Dorsolateral prefrontal cortex (tissue), 122 donors: ENCODE measurements at places on chromosomes 11 and 22.

- peak; percentile 40 for DNase-seq
Observed at GRCh38 chr22:29772170-29772641, 5.0 kb downstream of the UQCR10 start.

DNA sequence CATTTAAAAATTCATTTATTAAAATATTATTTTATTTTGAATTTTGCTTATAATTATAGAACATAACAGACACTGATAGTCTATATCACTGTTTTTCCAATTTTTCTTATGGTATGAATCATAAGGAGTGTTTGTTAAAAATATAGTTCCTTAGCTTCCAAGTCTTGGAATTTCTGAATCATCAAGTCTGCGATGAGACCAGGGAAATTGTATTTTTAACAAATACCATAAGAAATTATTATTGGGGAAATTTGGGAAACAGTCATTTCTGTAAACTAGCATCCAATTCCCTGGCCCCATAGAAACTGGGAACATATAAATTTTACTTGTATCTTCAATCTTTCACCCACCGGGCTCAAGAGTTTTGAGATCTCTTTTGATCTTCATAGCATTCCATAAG, 38.0 kb upstream of the PICALM start:
- DNase-seq: no peak

GRCh38 chr11:34206407-34207300, 101.2 kb downstream of the NAT10 start:
- DNase-seq: no peak

GRCh38 chr22:41184679-41185078, 20.4 kb upstream of the L3MBTL2 start:
- no peak for DNase-seq

- DNase-seq: no peak
Observed at GRCh38 chr11:8867931-8868631, 42.9 kb upstream of the AKIP1 start.

- no peak for DNase-seq
Observed at GRCh38 chr11:94131047-94131717, 2.5 kb downstream of the PANX1 start.

GRCh38 chr11:66343176-66343575, 1.7 kb downstream of the BRMS1 start:
- peak; percentile 15 for DNase-seq

DNA sequence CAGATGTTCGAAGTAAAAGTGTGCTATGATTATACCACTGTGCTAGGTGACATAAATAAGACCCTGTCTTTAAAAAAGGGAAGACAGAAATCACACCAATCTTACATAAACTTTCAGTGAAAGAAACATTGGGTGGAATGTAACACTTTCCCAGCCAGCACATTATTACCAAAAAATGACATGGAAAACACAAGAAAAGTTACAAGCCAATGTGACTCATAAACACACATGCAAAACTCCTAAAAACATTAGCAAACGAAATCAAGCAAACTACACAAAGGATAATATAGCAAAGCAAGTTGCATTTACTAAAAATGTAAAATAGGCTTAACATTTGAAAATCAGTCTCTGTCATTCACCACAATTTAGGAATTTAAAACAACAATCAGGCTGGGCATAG, 47.0 kb downstream of the SBF2 start:
- no peak for DNase-seq

DNA sequence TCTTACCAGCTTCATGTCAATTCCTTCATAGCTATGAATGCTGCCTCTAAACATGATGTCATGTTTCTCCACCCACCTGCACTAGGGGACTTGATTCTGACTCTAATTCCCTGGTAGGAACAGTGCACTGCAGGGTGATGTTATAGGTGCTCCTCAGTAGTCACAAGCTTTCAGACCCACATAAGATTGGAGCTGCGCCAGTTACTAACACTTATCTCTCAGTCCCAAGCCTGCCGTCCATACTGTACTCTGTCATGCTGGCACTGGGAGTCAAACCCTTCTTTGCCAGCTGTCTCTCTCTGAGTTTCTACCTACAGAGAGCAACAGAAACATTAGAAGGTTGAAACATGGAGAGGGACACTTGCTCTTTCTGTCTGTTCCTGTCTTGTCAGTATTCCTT, 5.5 kb downstream of the OR56A1 start:
- no peak for DNase-seq

- no peak for DNase-seq
Observed at GRCh38 chr22:41009222-41009948, 58.2 kb downstream of the RBX1 start.

DNA sequence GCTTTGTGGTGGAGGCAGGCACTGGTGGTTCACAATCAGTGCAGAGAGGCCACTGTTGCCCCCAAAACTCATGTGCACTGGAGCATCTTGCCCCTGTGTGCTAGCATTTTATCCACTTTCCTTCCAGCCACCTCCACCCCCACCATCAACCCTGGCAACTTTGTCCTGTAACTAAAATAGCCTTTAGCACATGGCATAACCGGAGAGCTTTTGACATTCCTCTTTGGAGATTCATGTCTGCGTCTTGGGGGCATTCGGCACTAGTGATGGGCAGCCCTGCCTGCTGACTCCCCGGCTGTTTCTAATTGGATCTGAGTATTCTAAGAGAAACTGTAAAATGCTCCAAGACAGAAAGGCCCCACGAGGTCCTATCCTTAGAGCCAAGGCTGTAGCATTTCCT, 15.8 kb downstream of the SHISA8 start:
- DNase-seq: no peak

- no peak for DNase-seq
Observed at GRCh38 chr22:32446321-32446720, 17.9 kb downstream of the BPIFC start.

GRCh38 chr11:82046778-82047177, 686.9 kb downstream of the FAM181B start:
- DNase-seq: no peak

DNA sequence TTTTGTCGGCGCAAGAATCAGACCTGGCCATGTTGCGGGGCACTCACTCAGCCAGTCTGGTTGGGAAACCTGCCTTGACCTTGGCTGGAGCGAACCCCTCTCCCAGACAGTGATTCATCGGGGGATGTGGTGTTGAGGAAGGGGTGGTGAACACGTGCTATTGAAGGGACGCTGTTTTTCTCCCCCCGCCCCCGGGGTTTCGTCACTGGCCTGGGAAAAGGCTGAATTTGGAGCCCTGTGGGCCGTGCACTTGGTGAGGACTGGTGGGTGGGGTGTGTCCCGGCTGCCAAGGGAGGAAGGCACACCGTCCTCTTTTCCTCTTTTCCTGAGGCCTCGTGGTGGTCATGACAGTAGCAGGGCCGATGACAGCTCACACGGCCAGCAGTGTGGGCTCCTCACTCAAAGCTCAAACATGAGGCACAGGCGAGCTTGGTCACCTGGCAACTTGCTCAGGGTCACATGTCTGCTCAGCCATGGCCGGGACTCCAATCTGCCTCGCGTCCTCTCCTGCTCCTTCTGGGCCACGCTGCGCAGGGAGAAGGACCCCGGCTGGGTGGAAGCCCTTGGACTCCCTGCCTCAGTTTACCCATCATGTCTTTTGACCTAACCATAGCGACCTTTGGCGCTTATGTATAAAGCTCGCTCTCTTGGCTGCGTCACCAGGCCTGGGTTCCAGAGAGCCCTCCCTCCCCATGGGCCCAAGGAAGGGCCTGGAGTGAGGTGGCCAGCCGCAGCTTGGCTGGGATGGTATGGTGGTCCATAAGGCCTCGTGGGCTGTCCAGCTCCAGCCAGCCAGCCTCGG, 49.4 kb downstream of the SMIM38 start:
- no peak for DNase-seq

DNA sequence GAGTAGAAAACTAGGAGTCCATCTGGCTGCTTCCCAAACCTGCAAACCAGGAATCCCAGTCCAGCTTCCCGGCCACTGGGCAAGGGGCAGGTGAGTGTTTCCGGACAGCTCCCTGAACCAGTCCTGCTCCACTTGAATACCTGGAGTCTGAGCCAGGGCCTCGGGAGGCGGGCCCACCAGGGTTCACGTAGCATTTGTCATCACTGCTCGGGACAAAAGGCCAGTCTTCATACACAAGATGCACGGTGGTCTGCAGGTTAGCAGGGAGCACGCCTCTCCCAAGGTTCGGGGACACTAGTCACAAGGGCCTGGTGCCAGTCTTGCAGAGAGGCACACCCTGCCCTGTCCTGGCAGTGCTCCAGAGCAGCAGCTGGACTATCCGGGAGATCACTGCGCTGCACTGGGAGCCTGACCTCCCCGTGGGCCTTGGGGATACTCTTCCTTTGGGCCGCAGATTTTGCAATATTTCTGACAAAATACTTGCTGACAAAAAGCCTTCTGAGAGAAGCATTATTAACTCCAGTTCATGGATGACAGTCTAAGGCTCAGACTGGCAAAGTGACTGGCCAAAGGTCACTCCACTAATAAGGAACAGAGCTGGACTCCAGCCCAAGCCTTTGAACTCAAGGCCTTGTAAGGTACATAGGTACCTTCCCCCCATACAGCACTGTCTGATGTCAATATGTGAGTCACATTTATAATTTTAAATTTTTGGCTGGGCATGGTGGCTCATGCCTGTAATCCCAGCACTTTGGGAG, 25.1 kb downstream of the CD6 start:
- no peak for DNase-seq

GRCh38 chr11:124900464-124900863, 2.8 kb upstream of the ROBO4 start:
- DNase-seq: no peak

- no peak for DNase-seq
Observed at GRCh38 chr22:16827506-16827905, 2.3 kb upstream of the XKR3 start.

DNA sequence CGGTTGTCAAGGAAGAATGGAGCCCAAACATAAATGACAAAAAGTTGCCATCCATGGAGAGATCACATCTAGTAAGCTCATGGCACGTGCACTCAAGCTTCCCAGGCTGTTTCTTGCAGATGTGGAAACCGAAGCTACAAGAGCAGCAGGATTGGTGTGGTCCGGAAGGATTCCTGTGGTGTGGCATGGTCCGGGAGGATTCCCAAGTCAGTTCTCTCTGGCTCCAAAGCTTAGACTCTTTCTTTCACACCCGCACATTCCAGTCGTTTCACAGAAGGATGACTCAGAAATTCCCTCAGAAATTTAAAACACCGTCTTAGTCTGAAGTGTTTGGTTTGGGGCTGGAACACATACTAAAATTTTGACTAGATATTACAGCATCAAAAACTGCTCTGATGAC, 78.0 kb upstream of the DRD2 start:
- no peak for DNase-seq

DNA sequence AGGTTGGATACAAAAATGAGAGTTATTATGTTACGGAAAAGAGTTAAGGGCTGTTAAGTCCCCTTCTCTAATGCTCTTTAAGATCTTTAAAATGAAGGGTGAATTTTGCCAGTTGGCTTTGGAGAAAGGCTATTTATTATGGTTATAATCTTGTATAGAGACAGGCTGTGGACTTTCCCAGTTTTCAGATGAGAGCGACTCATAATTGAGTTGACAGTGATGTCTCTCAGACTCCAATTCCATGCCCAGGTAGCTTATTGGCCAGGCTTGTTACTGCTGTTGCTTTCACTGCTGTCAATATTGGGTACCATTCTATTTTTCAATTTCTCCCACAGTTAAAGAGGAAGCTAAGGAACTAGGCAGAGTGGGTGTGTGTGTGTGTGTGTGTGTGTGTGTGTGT, 13.1 kb downstream of the ENDOD1 start:
- DNase-seq: no peak

DNA sequence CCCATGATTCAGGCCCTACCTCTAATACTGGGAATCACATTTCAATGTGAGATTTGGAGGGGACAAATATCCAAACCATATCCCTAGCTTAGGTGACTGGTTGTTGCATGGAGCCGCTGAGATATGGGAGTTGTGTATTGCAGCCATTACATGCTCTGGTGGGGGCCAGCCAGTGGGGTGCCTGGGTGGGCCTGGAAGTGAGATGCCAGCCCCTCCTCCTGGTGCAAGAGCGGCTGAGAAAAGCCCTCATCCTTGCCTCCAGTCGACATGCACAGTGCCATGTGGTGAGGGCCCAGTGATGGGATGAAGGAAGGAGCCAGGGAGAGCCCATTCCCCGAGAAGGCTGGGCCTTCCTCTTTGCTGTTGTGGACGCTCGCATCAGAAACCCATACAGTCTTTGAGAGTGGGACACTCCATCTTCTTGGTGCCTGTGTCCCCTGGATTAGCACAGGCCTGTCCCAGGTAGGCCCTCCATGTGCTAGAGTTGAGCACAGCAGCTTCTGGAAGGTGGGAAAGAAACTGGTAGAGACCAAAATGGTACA, 1043.0 kb downstream of the TBC1D22A start:
- DNase-seq: no peak

- no peak for DNase-seq
Observed at GRCh38 chr22:50461536-50461935, 13.3 kb downstream of the SBF1 start.

GRCh38 chr22:31995046-31995445, 48.0 kb upstream of the SLC5A1 start:
- DNase-seq: no peak
